Activated T-helper 1 cell treated with Interleukin-2 at 50 U/mL for 16 hours (primary cell): ENCODE measurements at places on chromosomes 5 and 9.

DNA sequence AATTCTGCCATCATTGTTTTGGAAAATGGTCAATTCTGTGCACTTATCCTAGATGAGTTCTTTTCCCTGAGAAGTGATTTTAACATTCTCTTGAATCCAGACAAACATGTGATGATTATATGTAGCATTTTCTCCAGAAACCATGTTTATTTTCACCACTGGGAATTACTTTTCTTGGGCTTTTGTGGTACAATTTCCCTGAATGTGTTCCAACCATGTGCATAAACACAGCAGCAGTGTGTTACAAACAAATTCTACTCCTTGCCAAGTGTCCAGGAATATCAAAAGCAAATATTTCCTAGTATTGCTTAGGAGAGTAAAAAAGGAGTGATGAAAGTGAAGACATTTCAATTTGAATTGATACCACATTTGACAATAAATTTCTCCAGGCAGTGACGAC lies 50.4 kb downstream of the NXNL2 start:
- DNase-seq = no peak

GRCh38 chr9:16184964-16185646 lies 632.3 kb downstream of the CCDC171 start:
- no peak for DNase-seq

GRCh38 chr5:53601570-53601969 lies 41.1 kb downstream of the NDUFS4 start:
- DNase-seq = no peak

DNA sequence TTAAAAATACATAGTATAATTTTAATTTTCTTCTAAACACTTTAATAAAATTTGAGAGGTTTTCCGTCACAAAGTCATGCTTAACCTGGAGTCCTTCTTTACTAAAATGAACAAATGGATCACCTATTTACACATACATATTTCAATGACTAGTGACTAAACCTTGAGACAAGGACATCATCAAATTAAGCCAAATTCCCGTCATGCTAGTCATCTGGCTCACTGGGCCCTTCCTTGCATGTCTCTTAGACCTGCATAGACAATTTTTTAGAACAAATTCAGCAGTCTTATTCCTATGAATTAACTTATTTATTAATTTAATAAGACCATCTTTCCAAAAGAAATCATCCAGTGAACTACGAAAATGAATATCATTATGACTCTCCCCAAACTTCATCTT lies 26.6 kb downstream of the ERAP2 start:
- no peak for DNase-seq

DNA sequence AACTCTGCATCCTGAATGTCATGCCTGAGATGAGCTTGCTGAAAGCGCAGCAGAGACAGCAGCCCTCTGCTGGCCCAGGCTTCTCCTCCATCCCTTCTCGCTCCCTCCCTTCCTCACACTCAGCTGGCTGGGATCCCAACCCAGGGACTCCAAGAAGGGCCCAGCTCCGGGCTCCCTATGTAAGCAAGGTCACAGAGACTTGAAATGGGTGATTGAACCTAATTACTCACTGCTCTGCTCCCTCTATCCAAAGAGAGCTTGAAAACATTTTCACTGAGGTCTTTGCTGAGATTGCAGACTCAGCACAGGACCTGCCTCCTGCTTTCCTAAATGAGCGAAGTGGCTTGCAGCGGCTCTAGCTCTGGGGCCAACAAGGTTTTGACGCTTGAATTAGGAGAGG lies 42.8 kb downstream of the RAPGEF1 start:
- no peak for DNase-seq

DNA sequence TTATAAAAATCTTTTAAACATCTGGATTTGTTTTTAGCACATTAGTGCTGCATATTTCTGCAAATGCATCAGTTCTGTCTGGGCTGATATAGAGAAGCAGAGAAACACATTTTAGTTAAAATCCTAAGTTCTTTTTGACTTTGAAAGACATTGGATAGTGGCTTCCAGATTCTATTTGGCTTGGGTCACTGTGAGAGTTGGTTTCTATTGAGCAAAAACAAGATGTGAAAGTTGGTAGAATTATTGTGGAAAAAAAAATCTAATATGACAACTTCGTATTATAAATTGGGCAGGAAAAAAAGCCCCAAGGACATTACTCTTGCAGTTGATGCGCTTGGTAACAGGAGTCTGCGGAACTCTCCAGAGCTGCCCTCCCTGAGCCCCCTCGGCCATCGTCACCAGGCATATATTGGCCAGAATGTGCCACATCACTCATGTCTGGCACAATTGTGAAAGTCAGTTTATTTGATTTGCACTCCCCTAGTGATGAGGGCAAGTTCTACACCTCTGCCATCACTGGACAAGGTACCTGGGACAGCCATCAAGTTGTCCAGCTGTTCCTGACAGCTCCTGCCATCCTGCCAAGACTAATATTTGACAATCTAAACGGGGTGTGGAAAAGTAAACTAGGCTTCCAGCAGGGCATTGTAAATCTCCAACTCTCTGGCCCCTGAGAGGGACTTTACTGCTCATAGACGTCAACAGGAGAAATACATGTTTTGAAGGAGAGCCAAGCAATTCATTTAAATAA lies 334.5 kb downstream of the TENT4A start:
- no peak for DNase-seq
